ENCODE measurements at places on chromosomes 7 and 10.
A peak's percentile ranks its signal among the peaks of the same experiment; 100 is the strongest.

GRCh38 chr10:106078895-106079576 lies 1085.5 kb downstream of the SORCS1 start:
- H3K36me3 ChIP-seq, result no peaks in the 10 kb centered on the region
- H3K4me3 ChIP-seq, result no peak overlapping the region
- DNase-seq, result no peak
- H3K27ac ChIP-seq, result no peak overlapping the region
- no peaks in the 10 kb centered on the region for H3K4me1 ChIP-seq

DNA sequence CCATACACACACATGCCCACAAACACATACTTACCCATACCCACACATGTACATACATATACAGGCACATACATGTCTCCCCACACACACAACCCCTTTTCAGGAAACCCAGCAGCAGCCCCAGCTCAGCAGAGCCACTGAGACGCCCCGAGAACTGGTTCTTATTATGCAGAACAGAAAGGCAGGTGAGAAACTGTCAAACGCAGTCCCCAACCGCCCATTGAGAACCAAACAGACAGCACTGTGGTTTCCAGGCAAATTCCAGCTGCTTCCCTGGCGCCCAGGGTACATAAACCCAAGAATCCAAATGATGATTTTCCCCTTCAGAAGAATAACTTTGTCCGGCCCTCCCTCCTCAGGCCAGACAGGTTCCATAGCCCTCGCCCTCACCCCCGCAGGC lies 366.6 kb upstream of the ZMIZ1 start:
- DNase-seq, result no peak
- no peak overlapping the region for H3K27ac ChIP-seq
- H3K36me3 ChIP-seq, result no peaks in the 10 kb centered on the region
- H3K4me3 ChIP-seq, result no peak overlapping the region

DNA sequence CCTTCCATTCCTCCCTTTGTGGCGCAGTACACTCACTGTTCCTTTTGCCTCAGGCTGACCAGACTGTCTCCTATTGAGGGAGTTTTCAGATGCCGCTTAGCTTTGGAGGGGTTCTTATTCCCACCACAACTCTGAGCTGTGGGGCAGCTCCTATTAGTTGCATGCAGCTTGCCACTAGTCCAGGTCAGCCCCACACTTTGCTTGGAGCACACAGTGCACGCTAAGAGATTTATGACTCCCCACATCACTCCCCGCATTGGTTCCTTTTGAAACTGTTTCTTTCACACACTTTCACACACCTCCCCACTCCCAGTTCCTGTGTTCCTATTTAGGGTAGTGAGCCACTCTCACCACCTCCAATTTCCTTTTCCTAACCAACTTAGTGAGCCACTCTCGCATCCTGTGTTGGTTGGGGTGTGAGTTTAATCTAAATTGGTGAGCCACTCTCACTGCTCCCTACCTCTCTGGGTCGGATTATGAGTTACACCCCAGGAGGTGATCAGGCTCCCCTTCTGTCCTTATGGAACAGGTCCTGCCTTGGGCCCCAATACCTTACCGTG lies 10.4 kb upstream of the ZNF485 start:
- no peak overlapping the region for H3K27ac ChIP-seq
- peaks cover 10% of the 10 kb centered on the region for H3K27me3 ChIP-seq
- H3K36me3 ChIP-seq, result peaks cover 16% of the 10 kb centered on the region
- H3K4me1 ChIP-seq, result peaks cover 22% of the 10 kb centered on the region
- DNase-seq, result peak; percentile 31

- H3K4me3 ChIP-seq, result no peak overlapping the region
- no peak for DNase-seq
- no peaks in the 10 kb centered on the region for H3K27me3 ChIP-seq
- H3K36me3 ChIP-seq, result peaks cover 8% of the 10 kb centered on the region
- peak overlapping the region; percentile 63 for H3K27ac ChIP-seq
Observed at GRCh38 chr7:24836084-24836483, 78.8 kb upstream of the GSDME start.

- no peak overlapping the region for H3K4me3 ChIP-seq
- H3K36me3 ChIP-seq, result no peaks in the 10 kb centered on the region
- H3K27me3 ChIP-seq, result no peaks in the 10 kb centered on the region
- no peaks in the 10 kb centered on the region for H3K4me1 ChIP-seq
Observed at GRCh38 chr7:88044069-88044468, 110.0 kb downstream of the ADAM22 start.

- H3K4me1 ChIP-seq, result no peaks in the 10 kb centered on the region
- no peak overlapping the region for H3K4me3 ChIP-seq
- no peak overlapping the region for H3K27ac ChIP-seq
- peaks cover 14% of the 10 kb centered on the region for H3K27me3 ChIP-seq
- DNase-seq, result no peak
Observed at GRCh38 chr7:47827351-47827756, 120.9 kb downstream of the PKD1L1 start.

- no peaks in the 10 kb centered on the region for H3K4me1 ChIP-seq
- H3K4me3 ChIP-seq, result no peak overlapping the region
- no peak for DNase-seq
- no peak overlapping the region for H3K27ac ChIP-seq
Observed at GRCh38 chr7:136588216-136588615, 280.2 kb upstream of the CHRM2 start.

DNA sequence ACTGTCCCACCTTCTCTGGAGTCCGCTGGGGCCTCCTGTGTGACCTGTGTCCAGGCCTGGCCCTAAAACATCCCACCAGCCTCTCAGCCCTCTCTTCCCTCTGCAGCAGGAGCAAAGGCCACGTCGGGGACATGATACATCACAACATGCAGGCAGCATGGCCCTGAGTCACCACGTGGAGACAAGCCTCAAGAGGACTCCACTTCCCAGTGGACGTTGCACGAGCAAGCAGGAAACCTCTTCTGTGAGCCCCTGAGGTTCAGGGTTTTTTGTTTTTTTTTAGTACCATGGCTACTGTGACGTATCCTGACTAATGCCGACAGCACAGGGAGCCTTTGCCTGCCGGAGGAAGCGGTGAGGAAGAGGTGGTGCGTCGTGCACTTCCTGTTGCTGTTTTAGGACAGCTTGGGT lies 165.9 kb downstream of the DNAJB6 start:
- no peak overlapping the region for H3K27ac ChIP-seq
- peaks cover 11% of the 10 kb centered on the region for H3K36me3 ChIP-seq
- H3K27me3 ChIP-seq, result peaks cover 3% of the 10 kb centered on the region
- peak overlapping the region; percentile 67 for H3K4me3 ChIP-seq
- H3K4me1 ChIP-seq, result peaks cover 26% of the 10 kb centered on the region

- H3K4me3 ChIP-seq, result peak overlapping the region; percentile 96
- H3K27me3 ChIP-seq, result no peaks in the 10 kb centered on the region
- peak overlapping the region; percentile 74 for H3K27ac ChIP-seq
- H3K4me1 ChIP-seq, result peaks cover 93% of the 10 kb centered on the region
- no peaks in the 10 kb centered on the region for H3K36me3 ChIP-seq
Observed at GRCh38 chr10:72248468-72249151, 25.1 kb upstream of the DDIT4 start.

GRCh38 chr7:70506434-70506833 lies 625.5 kb upstream of the GALNT17 start:
- H3K36me3 ChIP-seq, result no peaks in the 10 kb centered on the region
- no peak overlapping the region for H3K4me3 ChIP-seq
- H3K4me1 ChIP-seq, result no peaks in the 10 kb centered on the region
- H3K27me3 ChIP-seq, result no peaks in the 10 kb centered on the region

- H3K27me3 ChIP-seq, result no peaks in the 10 kb centered on the region
- H3K36me3 ChIP-seq, result no peaks in the 10 kb centered on the region
- no peaks in the 10 kb centered on the region for H3K4me1 ChIP-seq
- no peak overlapping the region for H3K4me3 ChIP-seq
- no peak overlapping the region for H3K27ac ChIP-seq
Observed at GRCh38 chr10:85317827-85318226, 989.4 kb downstream of the CCSER2 start.
